ENCODE measurements at places on chromosomes 4 and X. TPM values are rescaled to one million over a fixed set of nuclear protein-coding genes. Genes with fewer than 3 reads are reported as not detected.

DNA sequence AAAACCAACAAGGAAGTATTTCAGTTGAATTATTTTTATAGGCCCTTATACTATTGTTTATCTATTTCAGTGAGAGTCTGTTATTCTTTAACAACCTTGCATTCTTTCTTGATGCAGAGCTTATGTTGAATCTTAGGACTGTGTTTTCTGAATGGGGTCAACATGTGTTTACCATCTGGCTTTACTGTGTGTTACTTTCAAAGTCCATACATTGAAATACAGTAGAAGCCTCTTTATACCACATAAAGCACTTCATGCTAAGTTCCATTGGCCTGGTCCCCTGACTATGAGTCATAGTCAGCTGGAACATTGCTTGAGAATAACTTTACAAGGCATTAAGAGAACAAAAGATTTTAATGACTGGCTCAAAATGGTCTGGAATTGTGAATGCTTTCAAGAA lies 152.6 kb downstream of the GASK1B start:
- DNase-seq: peak; percentile 48

DNA sequence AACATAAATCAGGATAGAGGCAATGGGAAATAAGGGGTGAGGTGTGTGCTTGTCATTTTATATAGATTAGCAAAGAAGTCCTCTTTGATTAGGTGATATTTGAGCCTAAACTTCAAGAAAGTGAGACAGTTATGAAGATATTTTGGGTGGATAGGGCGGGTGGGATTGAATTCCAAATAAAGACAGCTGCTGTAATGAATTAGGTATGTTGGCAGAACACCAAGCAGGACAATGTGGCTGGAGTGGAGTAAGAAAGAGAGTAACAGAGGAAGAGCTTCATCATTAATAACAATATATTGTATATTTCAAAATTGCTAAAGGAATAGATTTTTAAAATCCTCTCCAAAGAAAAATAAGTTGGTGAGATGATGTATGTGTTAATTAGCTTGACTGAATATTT lies 91.0 kb upstream of the CENPE start:
- DNase-seq: no peak

DNA sequence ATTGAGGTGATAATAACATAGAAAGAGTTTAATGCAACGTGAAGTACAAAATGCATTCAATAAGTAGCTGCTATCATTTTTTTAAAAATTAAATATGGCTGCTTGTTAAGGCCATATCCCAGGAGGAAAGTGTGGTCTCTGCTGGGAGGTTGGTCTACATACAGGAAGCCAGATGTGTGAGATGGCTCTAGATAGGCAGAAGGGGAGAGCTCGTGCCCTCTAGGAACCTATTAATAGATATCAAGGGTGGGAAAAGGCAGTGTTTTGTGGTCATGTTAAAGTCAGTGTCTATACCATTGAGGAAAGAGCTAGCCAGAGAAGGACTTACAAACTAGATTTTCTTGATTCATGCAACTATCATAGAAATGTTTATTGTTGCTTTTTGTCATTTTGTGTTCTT lies 140.5 kb downstream of the KLHL8 start:
- DNase-seq: no peak

- no peak for DNase-seq
Observed at GRCh38 chr4:38804654-38805295, at the start of gene TLR1. TLR1 (minus strand) TSS chr4:38804791; CDS start chr4:38798831, 5,960 bp downstream.

- no peak for DNase-seq
Observed at GRCh38 chrX:9072281-9072680, 38.4 kb upstream of the FAM9B start.

DNA sequence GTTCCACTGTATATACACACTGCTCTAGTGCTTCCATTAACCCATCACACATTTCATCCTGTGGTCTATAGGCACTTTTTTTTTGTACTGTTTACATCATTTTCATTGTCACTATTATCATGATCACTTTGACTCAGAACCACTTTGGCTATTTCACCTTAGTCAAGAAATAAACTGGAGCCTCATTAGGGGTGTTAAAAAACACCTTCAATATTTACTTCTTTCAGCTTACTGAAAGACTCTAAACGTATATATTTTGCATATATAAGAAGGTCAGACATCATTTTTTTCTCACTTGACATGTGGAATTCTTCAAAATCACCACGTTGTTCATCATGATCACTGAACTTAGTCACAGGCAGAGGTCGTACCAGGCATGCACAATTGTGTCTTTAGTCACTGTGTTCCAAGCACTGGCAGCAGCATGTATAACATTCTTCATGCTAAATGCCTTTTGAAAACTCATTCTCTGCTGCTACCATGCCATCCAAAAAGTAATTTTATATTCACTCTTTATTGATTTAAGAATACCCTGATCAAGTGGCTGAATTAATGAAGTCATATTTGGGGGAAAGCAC lies 229.2 kb upstream of the ARSJ start:
- DNase-seq: no peak

DNA sequence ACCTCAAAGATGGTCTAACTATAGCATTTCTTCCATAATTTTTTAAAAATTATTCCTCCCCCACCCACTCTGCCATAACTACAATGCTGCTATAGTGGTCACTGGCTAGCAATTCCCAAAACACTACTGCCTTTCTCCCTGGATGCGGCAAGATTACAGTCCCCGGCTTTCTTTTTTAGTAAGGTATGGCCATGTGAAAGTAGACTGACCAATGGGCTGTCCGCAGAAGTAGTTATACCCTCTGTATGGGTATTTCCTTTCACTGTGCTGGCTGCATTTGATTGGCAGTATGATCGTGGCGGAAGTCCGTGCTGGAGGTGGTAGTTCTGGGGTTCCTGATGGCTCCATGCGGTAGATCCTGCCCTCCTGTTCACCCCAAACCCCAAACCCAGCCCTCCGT lies 166.0 kb downstream of the FBXO8 start:
- no peak for DNase-seq

- DNase-seq: no peak
Observed at GRCh38 chr4:182536221-182536811, 293.1 kb downstream of the TENM3 start.

- DNase-seq: no peak
Observed at GRCh38 chr4:71167083-71167482, 171.7 kb upstream of the SLC4A4 start.

DNA sequence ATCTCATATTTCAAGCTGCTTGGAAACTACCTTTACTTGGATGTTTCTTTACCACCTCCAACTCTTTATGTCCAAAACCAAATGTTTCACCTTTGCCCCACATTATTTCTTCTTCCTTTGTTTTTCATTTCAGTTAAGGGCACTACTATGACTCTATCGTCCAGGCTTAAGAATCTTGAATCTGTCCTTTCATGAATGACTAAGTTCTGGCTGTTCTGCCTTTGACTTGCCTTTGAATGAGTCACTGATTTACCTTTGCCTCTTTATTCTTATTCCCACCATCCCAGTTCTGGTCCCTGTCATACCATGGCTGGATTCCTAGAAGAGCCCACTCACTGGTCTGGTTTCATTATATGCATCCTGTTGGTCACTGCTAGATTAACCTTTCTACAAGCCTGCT lies 30.6 kb upstream of the PLAC1 start:
- no peak for DNase-seq

The UGT2A3 gene
- total RNA-seq: 0.08 TPM

The ETDA gene
- total RNA-seq: not detected

The MAGIX gene
- total RNA-seq: 2.1 TPM

Measured in ovary (tissue), 10 donors.